SW 1271 (cell line): ENCODE measurements at places on chromosomes 2 and 18.

GRCh38 chr2:151861174-151861573, 33.0 kb upstream of the ARL5A start:
- no peak for DNase-seq

- DNase-seq: no peak
Measured at GRCh38 chr2:241894681-241895426, 25.3 kb downstream of the RTP5 start.

DNA sequence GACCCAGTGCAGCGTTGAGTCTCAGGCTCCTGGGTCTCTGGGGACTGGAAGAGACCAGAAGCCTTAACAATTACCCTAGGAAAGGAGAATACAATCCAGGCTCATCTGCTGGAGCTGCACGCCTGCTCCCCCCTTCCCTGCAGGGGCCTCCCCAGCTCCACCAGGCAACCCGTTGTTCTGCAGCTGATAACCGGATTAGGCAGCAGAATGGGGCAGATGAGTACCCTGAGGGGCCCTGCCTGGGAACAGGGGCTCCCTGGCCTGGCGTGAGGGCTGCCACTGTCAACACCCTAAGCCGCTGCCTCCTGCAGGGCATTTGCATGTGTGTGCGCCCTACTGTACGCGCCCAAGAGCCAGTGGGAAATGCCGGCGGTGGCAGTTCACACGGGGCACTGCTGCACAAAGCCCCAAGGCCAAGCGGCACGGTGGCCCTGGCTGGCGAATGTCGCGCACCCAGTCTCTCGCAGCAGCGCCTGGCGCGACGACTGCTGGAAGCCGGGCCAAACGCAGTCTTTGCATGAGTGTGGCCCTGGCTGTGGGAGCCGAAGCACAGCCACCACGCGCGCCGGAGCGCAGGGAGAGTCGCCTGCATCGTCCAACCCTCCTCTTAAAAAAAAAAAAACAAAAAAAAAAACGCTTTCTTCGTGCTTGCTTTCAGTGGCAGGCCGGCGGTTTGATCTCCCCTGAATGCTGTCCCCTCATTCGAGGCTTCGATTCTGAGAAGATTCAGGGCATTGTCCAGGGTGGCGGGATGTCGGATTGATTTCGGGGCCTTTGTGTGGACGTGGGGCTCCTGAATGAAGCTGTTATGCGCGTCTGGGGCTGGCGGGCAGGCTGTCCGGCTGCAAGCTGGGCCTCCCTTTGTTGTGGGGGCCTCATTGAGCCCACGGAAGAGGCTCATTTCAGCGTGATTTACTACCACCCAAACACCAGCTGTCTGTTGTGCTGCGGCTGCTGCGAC, 63.8 kb downstream of the SETBP1 start:
- no peak for DNase-seq

GRCh38 chr2:225090746-225091145, 48.5 kb upstream of the DOCK10 start:
- DNase-seq: no peak

- no peak for DNase-seq
Measured at GRCh38 chr2:40039549-40039948, 260.5 kb upstream of the THUMPD2 start.

GRCh38 chr18:76850112-76850511, 27.8 kb downstream of the ZNF236 start:
- no peak for DNase-seq

- no peak for DNase-seq
Measured at GRCh38 chr18:46866523-46866922, 50.8 kb downstream of the PIAS2 start.

DNA sequence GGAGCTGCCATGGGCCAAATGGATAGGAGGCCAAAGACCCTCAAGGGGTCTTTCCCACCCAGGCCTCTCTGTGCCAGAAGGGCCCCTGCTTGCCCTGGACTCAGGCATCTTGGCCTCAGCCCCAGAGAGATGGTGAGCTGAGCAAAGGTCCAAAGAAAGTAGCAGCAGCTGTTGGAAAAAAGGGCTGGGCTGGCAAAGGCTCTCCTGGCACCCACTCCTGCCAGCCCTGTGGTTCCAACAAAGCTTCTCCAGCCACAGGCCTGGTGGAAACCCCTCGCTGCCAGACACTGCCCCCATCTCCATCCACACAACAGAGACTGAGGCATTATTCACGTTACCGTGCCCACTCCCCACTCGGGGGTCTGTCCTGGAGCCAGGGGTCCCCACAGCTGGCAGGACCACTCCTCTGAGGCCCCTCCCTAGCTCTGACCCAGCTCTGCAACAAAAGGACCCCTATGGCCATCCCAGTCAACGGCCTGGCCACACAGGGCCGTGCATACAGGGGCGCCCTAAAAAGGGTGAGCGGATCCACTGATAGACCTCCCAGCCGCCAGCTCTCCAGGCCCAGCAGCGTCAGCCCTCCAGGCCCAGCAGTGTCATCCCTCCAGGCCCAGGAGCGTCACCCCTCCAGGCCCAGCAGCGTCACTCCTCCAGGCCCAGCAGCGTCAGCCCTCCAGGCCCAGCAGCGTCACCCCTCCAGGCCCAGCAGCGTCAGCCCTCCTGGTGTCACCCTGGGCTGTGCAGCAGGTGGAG, 10.1 kb downstream of the BIN1 start:
- no peak for DNase-seq

GRCh38 chr18:68147728-68148127, 567.2 kb downstream of the TMX3 start:
- DNase-seq: no peak

- DNase-seq: no peak
Measured at GRCh38 chr2:74003494-74004211, 18.9 kb downstream of the TET3 start.

DNA sequence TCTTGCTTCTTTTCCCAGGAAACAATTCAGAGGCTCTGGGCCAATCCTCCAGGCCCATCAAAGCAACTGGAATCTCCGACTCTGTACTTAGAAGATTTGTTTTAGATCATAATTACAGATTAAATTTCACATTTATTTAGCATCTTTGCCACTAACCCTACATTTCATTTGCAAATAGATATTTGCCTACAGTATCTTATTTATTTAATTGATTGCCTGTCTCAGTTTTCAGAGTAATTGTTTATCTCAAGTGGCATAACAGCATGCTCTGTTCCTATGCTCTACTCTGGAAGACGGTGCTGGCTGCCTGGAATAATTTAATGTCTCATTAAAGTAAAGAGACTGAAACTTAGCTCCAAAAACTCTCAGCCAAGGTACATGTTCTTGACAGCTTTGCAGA, 213.4 kb downstream of the HNMT start:
- no peak for DNase-seq

DNA sequence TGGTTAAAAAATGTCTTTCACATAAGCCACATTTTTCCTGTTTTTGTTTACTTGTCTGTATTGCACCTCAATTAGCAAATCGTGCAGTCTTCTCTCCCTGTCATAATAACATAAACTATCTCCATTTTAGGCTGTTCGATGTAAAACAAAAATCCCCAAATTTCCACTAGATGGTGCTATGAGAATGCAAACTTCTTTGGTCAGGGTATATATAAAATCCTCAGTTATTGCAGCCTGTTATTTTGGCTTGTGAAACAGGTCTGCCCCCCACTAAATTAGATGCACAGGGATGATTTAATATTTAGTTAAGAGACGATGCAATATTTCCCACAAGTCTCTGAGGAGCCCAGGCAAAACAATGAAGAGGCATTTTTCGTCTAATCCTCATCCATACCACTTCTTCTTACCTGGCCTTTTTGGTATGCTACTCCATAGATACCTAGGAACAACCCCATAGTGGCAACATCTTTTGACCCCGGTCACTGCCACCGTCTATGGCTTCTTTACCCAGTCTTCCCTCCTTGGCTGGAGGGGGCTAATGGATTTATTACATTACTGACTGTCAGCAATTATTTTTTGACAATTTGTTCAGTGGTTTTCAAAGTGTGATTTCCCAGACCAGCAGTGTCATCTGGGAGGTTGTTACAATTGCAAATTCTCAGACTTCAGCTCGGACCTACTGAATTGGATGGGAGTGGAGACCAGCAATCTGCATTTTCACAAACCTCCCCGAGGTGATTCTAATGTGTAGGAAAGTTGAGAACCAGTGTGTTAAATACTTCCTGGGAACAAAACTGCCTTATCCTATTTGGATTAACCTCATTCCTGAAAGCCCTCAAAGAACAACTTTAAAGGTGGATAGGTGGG, 117.4 kb upstream of the CWC22 start:
- DNase-seq: peak; percentile 35

DNA sequence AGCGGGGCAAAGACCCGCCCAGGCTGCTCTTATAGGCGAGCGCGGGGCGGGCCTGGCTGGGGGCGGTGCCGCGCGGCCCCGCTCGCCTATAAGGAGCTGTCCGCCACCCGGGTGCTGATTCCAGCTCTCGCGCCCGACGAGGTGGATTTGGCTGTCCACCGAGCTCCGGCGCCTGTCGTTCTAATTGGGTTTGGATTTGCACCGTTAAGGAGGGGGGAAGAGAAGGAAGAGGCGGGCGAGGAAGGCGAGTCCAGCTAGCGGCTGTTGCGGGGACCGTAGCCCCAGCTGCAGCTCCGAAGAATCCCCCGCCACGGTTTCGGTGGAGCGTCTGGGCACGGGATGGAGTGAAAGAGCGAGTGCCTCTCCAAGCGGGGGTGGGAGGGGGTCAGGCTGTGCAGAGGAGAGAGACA, at the start of gene CNTNAP5:
TSS of gene CNTNAP5 (plus strand) at position 117 of the 410 bp plus-strand sequence. CDS start 364 bp downstream, outside the sequence.
- no peak for DNase-seq

DNA sequence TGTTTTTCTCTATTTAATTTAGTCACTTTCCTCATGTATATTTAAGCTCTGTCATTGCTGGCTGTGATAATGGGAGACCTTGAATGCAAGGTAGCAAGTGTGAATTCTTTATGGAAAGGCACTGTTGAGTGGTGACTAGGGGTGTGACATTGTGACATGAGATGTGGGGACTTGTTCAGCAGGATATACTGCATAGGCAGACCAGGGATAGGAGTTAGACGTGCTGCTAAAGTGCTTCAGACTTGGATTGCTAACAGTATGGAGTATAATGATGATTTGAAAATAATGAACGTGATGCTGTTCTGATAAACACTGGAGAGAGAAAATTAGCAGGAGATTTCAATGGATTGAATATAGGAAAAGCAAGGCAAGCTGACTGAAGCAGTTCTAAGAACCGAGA, 135.1 kb downstream of the NCOA1 start:
- no peak for DNase-seq

- no peak for DNase-seq
Measured at GRCh38 chr2:219252570-219252899, 508 bp upstream of the TUBA4B start.

- DNase-seq: no peak
Measured at GRCh38 chr2:3197308-3197707, 180.3 kb downstream of the EIPR1 start.

- DNase-seq: no peak
Measured at GRCh38 chr18:27225947-27226481, 40.9 kb upstream of the CHST9 start.

DNA sequence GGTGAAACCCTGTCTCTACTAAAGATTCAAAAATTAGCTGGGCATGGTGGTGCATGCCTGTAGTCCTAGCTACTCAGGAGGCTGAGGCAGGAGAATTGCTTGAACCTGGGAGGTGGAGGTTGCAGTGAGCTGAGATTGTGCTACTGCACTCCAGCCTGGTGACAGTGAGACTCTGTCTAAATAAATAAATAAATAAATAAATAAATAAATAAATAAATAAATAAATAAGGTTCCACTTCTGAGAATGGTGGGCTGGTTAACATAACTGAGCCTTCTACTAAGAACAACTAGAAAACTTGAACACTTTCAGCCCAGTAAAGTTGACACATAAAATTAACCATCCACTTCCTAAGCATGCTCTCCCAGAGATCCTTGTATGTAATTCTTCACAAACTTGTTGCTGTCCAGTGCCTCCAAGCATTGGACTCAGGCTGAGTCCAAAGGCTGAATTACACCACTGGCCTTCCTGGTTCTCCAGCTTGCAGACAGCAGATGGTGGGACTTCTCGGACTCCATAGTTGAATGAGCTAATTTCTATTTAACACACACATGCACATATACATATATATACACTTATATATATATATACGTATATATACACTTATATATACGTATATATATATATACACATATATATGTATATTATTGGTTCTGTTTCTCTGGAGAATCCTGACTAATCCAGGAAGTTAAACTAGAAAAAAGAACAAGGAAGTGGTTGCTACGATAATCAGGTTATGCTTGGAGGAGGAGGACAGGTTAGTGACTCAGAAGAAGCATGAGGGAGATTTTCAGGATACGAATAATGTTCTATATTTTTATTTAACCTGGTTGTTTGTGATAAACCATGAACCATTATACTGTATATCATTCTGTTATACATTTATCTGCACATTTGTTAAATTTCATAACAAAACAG, 348.8 kb downstream of the METTL4 start:
- DNase-seq: no peak

DNA sequence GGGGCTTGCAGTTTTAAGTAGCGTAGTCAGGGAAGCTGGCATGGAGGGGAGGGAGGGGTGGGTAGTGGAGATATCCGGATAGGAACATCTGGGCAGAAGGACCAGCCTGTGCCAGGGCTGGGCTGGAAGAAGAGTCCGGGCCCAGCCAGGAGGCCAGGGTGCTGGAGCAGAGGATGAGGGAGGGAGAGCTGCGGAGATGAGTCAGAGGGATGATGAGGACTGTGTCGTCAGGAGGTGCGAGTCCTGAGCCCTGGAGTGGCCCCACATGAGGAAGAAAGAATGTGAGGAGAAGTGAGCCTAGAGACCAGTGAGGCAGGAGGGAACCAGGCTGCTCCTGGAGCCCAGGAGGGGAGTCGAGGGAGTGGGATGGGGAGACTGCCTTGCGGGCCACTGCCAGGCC, 82.4 kb downstream of the CTIF start:
- DNase-seq: peak; percentile 16

DNA sequence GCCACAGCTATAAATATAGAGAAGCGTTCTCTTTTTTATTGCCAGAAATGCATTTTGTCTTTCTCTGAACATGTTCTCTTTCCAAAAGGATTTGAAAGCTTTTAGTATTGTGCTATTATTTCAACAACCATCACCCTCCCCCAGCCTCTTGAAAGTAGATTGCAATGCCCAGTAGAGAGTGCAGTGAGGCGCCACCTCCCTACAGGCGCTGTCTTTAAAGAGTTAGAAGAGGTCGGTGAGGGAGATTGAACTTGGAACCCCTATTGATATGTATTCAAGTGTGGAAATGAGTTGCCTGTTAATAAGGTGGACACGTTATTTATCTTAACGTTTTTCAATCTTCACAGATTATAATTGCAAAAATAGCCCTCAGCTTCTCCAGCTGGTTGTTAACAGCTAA, 360.3 kb downstream of the LRP1B start:
- no peak for DNase-seq

DNA sequence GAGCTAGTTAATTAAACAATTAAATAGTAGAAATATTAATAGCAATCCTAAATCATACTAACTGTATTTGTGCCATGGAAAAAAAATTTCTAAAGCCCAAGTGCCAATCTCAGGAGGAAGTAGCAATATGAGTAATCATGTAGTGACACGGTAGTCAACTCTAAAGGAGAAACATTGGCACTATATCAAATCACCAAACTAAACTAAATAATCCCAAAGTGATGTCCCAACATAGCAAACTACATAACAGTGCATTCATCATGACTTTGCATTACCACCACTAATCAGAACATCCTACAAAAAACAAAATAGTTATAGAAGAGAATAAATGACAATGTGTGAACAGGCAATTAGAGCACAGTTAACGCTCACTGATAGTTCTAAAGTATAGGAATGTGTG, 195.1 kb downstream of the EXOC6B start:
- DNase-seq: no peak
